ENCODE measurements at places on chromosomes 7 and 10.

- DNase-seq = no peak
These were observed 60.3 kb downstream of the ATAD1 start for GRCh38 chr10:87757685-87758084.

DNA sequence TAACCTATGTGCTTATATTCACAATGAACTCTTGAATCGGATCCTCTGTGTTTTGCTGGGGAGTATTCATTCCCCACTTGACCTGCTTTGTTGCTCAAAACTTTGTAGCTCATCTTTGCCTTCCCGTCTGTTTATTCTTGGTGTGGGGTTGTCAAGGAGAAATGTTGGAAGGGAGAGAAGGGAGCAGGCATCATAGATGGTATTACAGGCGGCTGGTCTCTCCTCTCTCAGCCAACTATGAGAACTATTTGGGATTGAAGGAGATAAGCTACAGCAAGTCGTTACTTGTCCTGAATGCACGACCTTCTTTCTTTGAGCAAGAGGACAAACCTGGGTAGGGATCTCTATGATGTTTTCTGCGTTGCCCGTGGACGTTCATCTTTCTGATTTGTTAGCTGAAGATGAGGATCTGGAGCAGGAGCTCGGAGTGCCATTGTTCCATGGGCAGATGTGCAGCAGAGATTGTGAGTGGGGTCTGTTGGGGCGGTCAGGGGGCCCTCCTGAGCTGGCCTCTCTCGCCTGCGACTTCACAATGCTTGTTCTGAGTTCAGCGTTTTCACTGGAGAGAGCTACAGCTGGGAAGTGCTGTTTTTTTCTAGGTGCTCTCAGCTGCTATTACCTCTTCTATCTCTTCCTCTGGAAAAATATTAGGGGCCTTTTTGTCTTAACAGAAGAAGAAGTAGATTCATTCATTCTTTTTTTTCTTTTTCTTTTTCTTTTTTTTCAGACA is 126.9 kb upstream of the KLF6 start:
- DNase-seq = no peak

GRCh38 chr7:88775838-88776237 is 16.3 kb downstream of the ZNF804B start:
- DNase-seq = no peak

- DNase-seq = peak; percentile 35
These were observed 55.3 kb upstream of the C7orf33 start for GRCh38 chr7:148535217-148535616.

GRCh38 chr7:158353606-158354570 is 233.7 kb downstream of the PTPRN2 start:
- no peak for DNase-seq

DNA sequence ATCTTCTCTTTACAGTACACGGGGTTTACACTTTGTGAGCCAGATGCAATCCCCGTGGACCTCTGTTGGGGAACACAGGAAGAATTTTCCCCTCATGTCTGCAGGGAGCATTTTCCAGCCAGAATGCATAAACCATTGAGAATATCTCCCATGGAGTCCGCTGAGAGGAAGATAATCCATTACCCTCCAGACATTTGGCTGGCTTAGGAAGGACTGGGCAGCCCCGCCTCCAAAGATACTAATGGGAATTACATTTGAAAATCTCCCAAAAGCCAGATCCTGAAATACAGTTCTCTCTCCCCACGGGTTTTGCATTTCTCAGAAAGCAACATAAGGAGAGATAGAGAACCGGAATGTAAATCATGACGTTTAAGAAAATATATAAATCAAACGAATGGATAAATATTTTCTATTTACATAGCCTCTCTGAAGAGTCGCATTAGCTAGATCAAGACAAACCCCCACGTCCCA is 53.5 kb downstream of the TRIL start:
- DNase-seq = peak; percentile 41

GRCh38 chr10:69360485-69361302 is 56.0 kb downstream of the TACR2 start:
- DNase-seq = no peak

DNA sequence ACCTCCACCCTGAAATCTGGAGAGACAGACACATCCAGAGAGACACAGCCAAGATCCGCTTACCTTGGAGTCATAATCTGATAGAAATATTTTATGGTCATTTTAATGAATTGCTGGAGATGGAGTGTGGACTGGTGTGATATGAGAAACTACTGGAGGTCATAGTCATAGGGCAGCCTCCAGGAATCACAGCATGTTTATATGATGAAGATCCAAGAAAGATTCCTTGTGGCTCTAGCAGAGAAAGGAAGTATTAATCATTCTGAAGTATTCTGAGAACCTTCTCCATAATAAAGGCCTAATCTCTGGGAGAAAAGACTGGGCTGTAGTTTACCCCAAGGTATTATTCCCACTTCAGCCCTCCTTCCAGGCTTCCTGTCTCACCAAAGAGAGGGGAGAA is 38.0 kb downstream of the POLR1F start:
- no peak for DNase-seq

GRCh38 chr10:79275431-79275851 is 71.8 kb upstream of the PPIF start:
- no peak for DNase-seq

DNA sequence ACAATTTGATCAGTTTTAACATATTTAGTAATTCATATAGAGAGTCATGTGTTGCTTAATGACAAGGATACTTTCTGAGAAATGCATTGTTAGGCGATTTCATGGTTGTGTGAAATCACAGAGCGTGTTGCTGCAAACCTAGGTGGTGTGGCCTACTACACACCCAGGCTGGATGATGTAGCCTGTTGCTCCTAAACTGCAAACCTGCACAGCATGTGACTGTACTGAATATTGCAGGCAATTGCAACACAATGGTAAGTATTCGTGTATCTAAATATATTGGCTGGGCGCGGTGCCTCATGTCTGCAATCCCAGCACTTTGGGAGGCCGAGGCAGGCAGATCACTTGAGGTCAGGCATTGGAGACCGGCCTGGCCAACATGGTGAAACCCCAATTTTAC is 73.7 kb upstream of the BAIAP2L1 start:
- no peak for DNase-seq

DNA sequence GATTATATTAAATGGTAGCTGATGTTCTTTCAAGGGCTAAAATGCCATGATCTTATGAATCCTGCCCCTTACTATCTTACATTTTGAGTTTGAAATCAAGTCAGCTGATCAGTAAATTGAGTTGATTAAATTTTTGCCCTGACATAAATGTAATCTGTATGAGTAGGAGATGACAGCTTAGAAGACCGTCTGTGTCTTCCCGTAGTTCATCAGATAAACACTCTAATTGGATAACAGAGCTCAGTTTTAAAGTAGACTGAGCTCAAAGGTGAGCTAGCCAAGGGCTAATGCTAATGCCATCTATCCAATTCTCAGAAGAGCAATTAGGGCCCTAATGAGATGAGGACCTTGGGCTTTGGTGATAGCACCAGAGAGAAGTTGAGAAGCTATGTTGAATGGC is 82.9 kb downstream of the LRRC4 start:
- DNase-seq = no peak

DNA sequence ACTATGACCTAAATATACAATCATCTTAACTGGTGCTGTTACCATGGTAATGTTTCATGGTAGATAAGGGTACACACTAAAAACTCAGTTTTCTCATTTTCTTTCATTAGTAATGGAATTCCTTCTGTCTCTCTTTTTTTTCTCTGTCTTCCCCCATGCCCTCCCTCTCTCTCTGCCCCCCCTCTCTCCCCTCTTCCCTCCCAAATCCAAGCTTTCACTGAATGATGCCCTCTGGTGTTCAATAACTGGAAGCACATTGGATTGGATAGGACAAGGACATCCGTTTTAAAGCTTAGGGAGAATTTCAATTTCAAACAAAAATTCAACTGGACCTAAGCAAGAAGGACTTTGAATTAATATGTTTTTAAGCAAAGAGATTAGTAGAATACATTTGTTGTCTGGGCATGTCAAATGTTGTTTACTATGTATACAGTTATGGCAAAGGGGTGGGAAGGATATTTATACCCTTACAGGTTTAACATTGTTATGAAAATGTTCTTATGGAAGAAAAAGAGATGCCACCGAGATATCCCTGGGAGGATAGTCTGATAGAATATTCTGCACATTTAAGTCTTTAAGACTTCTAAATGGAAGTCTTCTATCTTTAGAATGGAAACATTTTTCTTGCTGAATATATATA is 6.1 kb downstream of the CHRM2 start:
- DNase-seq = no peak

- no peak for DNase-seq
These were observed 5.3 kb downstream of the KMT2E start for GRCh38 chr7:105019269-105019668.

DNA sequence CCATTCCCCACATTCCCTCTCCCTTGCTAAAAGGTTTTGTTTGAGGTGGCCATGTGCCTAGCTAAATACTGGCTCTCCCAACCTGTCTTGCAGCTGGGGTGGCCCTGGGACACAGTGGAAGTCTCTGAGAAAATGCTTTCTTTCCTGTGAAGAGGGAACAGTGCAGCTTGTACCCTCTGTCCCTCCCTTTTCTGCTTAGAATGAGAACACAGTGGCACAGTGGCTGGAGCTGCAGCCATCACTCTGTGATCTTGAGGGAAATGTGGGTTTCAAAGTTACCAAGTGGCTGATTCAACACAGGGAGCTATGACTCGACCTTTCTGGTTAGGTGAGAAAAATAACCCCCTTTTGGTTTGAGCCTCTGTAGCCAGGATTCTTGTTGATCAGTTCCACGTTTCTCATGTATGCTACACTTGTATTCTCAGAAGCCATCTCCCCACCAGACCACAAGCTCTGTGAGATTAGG is 62.7 kb upstream of the CARD11 start:
- no peak for DNase-seq

DNA sequence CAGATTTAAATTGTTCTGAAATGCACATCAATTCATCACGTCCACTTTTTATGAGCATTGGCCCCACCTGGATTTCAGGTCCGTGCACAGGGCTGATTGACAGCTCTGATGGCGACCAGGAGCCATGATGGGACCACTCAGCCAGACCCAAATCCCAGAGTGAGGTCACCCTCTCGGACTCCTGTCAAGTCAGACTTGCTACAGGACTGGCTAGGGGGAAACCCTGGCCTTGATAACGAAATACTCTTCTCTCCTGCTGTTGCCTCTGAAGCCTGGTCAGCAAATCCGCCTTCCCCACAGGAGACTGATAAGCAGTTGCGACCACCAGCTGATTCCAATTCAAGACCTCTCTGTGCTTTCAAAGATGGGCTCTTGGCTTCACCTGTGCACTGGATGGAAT is 76.4 kb downstream of the CARD11 start:
- no peak for DNase-seq

Measured in right kidney (tissue), 9 donors.